ENCODE measurements at places on chromosomes 1 and 21.

GRCh38 chr1:56139836-56140235, 439.5 kb downstream of the PLPP3 start:
- DNase-seq, result no peak

GRCh38 chr1:33930346-33931110, 66.6 kb downstream of the HMGB4 start:
- DNase-seq, result no peak

DNA sequence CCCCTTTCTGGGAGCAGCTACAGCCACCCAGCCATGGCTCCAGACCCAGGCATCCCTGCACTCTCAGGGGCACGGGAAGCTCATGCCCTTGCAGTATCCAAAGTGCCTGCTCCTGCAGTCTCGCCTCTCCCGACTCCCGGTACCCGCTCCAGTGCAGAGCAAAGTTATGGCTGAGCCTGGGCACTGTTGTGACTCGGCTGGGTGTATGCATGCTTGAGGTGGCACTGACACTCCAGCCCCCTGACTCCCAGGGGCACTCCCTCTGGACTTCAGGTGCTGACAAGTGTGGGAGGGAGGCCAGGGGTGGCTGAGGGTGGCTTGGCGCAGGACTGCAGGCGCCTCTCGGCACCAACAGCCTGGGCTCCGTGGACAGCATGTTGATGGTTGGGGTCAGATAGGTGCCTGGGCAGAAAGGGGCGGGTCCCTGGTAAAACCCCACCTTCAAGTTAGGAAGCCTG, 580.1 kb upstream of the ADGRL2 start:
- DNase-seq, result no peak

- no peak for DNase-seq
Observed at GRCh38 chr21:46457801-46458314, 833 bp upstream of the DIP2A start.

GRCh38 chr1:66549017-66549416, 15.1 kb downstream of the SGIP1 start:
- DNase-seq, result no peak

DNA sequence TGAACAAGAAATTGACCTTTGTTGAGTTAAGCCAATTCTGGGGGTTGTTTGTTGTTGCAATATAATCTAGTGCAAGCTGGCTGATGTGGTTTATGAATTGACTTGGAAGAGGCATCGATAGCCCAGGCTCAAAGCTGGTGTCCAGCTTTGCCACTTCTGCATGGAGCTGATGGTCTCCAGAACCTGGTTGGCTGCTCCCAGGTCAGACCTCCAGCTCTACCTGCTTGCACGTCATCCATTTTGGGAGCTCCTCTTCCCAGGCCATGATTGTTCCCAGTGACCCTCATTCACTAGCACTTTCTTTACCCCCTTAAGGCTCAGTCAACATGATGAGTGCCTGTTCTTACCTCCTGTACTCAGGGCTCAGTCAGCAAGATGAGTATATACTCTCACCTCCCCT, 5.8 kb upstream of the AJAP1 start:
- no peak for DNase-seq

DNA sequence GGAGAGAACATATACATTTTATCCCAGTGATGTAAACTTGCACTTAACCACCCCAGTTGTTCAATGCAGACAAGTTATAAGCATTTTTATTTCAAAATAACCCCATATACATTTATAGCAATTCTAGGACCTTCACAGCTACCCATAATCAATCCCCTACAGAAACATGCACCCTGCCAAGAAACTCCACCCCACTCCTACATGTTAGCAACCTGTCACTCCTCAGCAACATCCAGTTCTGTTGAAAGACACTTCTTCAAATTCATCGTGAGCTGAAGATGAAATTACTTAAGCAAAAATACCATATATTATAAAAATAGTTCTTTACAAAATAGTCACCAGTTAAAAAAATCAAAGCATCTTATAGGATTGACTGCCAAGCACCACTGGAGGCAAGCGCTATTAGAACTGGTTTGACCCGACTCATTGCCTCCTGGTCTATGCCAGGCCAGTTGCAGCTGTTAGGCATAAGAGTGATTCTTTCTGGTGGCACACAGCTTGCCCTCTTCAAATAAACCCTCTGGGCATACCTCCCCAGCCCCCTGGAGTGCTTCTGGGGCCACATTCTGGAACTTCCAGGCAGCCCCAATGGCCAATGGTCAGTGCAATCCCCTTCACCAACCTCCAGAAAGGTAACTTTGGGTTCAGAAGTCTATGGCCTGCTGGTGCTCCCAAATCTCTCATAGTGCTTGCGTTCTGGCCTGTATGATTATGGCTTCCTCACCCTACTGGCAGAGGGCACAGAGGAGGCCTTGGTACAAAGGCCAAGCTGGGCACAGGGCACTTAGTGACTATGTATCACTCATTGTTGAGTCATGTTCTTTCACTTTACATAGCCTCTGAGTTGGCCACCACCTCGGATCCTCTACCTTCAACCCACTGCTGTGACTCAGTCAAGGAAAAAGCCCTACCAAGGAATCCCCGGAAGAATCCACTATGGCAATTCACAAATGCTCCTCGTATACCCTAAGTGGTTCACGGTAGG, 72.2 kb upstream of the RALGPS2 start:
- no peak for DNase-seq

DNA sequence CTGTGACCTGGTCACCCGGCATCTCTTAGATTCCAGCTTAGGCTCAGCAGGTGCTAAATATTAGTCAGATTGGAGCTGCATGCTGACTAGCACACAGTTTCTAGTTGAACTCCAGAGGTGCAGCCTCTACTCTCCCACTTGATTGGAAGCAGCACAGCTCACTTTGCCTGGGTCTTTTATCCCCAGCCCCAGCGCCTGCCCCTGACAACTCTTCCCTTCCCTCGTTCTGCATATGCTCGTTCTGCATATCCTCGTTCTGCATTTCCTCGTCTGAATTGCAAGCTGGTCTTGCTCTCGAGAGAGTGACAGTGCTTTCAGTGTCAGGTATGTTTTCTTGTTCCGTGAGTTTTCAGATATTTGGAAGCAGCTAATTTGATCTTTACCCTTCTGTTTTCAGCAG, 11.7 kb downstream of the COL18A1 start:
- no peak for DNase-seq

DNA sequence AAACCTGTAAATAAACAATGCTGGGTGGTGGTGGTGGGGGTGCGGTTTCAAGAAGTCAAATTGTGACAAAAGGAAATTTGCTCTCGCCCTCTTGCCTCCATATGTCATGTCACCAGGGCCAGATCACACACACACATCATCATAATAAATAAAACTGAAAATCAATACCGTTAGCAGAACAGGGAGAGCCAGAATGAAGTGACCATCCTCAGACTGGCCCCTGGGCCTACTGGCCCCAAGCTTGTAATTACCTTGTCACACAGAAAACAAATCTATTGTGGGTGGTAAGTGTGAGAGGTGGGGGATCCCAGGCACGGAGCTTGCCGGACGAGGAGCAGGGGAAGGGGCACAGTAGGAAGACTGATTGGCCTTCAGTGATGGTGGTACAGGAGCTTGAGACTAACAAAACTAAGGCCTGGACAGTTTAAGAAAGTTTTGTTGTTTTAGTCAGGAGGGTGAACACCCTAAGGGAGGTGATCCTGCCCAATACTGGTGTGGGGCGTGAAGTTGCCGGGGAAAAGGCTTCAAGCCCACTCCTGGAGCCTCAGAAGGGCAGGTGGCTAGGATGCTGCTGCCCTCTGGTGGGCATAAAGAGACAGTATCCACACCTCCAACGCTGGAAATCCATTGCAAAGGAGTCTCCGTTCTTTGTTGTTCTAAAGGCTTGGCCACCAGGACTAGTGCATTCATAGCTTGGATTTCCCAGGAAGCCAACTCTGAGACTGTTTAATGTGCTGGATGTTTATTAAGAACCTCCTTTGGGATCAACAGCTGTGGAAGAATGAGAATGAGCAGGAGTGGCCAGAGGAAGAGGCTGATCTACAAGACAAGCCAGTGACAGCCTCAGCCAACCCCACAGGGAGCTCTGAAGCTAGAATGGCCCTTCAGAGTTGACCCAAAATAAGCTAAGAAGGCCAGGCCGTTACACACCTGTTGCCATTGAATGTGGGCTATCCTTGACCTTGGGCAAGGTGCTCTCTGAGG, 8.1 kb upstream of the C1orf216 start:
- no peak for DNase-seq

DNA sequence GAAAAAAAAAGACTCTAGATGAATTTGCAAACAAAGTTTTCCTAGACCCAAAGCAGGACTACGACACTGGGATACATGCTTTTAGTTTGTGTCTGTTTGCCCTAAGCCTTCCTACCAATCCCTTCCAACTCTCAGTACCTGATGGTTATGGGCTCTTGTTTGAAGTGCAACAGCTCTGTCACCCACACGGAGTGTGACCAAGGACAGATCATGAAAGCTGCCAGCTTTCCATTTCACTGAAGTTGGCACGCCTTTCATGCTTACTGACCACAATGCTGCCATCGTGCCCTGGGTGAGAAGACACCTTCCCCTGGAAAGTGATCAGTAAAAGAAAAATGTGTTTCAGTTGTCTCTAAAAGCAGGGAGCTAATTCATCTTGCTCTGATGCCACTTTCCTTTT, 312.5 kb upstream of the PTBP2 start:
- DNase-seq, result no peak

DNA sequence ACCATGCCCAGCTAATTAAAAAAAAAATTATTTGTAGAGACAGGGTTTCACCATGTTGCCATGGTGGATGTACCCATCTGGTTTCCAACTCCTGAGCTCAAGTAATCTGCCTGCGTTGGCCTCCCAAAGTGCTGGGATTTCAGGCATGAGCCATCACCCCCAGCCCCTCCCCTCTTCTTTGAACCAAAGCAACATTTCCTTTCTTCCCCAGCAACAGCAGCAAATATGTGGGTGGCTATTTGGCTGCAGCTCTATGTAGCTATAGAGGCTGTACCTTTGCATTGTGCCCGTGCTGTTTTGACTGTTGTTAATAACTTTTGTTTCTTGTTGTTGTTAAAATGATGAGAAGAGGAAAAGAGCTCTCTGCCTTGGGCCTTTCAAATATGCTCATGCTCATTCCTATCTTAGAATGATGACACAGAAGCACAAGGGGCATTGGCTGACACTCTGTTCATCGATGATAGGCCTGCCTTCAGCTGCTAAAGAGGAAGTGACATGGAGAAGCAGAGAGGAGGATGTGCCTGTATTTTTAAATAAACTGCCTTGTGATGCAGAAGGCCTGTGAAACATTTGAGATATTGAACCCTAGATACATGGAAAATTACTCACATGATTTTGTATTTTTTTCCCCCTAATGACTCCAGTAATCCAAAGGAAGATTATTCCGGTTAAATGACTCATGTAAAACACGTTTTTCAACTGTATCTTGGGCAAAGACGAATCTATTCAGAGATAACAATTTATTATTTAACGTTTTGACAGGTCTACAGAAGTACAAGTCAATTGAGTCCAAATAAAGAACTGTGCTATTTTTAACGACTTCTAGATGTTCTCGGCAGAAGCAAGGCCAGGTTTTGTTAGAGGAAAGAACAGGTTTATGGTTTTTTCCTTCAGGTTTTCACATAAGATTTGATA, 20.5 kb upstream of the XPR1 start:
- no peak for DNase-seq

DNA sequence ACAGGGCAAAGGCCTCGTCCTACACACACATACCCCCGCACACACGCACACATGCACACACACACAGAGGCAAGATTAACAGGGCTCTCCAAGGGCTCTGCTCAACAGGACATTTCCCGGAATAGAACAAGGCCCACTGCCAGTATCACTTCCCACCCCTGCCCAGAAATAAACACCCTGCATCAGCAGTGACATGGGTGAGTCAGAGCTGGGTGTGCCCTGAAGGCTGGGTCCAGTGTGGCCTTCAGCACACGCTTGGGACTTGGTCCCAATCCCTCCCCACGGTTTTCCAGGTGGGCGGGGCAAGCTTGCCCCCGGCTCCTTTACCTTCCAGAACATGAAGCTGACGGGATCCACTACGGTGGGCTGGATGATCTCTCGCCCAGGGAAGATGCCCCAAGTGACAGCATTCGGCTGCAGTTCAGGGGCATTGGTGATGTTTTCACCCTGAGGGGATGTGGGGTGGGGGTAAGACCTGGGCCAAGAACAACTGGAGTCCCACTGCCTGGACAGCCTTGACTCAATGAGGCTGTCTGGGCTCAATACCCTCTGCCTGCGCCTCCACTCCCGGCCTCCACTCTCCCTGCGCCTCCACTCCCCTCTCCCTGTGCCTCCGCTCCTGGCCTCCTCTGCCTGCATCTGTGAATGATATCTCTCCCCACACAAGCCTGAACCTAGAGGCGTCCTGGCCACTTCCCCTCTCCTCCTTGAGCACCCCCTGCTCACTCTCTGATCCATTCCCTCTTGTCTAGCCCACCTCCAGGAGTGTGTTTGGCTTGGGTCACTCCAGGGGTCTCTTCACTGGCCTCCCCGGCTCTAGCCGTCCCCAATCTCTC, 14.7 kb downstream of the MTHFR start:
- DNase-seq, result no peak

DNA sequence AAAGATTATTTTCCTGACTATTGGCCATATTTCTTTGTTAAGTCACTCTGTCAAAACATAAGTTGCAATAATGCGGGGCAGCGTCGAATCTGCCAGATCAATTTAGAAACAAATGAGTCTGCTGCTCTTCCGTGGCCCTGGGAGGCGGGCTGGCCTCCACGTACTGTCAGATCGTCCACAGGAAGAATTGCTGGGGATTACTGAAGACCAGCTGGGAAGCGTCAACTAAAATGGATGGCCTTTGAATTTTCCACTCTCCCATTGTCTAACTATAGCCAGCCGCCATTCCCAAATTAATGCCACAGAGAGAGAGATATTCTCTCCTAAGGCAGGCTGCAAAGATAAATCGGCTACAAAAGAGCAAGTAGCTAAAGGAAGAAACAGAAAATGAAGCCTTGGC, 560.2 kb downstream of the SMYD3 start:
- no peak for DNase-seq

DNA sequence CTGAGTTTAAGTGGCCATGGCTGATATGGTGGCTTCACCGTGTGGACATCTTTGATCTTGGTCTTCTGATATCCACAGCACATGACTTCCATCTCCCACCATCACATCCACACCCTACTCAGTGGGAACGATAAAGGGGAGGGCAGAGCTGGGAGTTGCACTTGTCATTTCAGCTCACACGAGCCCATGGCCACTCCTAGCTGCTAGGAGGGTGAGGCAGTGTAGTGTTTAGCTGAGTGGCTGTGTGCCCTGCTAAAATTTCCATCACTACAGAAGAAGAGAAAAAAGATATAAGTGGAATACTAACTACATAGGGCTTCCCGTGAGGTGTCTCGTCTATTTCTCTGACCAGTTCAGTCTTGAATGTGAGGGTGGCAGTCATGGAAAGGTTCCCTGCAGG, 123.3 kb upstream of the EDN2 start:
- DNase-seq, result no peak

DNA sequence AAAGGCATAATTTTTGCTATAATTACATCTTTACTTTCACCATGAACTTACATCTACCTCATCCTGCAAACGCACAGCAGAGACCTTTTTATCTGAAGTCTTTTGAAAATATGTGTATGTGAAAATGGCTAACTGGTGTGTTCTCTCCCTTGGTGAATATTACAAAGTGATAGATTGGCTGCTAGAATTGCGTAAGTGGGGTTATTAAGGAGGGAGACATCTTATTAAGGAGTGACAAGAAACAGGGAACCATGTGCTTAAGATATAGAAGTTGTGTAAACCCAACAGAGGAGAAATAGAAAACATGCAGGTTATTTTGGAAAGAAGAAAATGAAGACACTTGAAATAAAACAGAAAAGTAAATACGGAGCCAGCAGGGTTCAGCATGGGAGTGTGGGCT, 7.8 kb downstream of the KCNJ15 start:
- no peak for DNase-seq
